Substantia nigra (tissue), 51 donors: ENCODE measurements at places on chromosomes 1 and 21.

DNA sequence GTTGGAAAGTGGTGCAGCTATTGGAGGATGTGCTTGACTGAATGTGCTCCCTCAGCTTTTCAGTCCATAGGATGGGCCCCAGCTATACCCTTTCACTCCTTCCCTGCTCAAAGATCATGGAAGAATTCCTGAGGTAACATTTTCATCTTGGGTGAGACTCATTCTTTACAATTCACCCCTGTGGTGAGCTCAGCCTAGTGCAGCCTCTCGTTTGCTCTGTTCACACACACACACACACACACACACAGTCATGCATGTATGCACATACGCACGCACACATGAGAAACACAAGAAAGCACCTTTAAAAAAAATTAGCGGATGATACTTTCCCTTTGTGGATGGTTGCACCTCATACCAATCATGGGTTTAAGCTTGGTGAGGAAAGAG, 25.8 kb downstream of the CCN1 start:
- no peak for DNase-seq

DNA sequence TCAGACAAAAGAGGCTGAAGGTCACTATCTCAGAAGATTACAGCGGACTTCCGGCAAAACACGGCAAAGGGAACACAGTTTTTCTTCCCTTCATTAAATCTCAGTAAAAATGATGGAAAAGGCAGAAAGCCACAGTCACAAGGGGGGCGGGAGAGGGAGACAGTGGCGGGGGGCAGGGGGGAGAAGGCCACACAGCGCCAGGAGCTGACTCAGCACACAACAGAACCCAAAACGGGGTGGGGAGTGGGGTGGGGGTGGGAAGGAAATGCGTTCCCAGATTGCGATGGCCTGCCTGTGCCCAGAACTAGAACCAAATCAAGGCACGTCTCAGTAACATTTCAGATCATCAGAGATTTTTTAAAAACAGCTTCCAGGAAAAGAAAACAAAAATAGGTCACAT, 13.4 kb downstream of the CFAP74 start:
- no peak for DNase-seq

GRCh38 chr1:19317126-19317910, 5.2 kb downstream of the SLC66A1 start:
- no peak for DNase-seq

- no peak for DNase-seq
Measured at GRCh38 chr1:185338719-185339622, 21.9 kb upstream of the IVNS1ABP start.

DNA sequence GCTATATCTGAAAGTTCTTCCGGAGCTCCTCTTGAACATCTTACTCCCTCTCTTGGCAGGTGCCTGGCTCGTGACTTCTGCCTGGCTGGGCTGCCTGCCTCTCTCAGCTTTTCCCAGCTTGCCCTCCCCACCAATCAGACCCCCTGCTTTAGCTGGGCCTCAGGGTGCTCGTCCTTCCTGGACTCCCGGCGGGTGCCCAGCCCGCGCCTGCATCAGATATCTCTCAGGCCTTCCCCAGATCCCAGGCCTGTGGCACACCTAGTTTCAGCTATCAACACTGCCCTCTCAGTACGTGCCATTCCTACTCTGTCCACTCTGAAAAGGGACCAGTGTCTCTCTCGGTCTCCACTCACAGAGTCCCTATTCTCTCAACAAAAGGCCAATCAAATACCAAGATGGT, 96.5 kb upstream of the CLDN14 start:
- no peak for DNase-seq

- no peak for DNase-seq
Measured at GRCh38 chr21:31924548-31924947, 51.7 kb downstream of the HUNK start.

- DNase-seq = peak; percentile 77
Measured at GRCh38 chr1:228149406-228150119, at the start of gene GJC2. Gene GJC2 (plus strand): TSS chr1:228149930. CDS start chr1:228157759, 7,829 bp downstream.

DNA sequence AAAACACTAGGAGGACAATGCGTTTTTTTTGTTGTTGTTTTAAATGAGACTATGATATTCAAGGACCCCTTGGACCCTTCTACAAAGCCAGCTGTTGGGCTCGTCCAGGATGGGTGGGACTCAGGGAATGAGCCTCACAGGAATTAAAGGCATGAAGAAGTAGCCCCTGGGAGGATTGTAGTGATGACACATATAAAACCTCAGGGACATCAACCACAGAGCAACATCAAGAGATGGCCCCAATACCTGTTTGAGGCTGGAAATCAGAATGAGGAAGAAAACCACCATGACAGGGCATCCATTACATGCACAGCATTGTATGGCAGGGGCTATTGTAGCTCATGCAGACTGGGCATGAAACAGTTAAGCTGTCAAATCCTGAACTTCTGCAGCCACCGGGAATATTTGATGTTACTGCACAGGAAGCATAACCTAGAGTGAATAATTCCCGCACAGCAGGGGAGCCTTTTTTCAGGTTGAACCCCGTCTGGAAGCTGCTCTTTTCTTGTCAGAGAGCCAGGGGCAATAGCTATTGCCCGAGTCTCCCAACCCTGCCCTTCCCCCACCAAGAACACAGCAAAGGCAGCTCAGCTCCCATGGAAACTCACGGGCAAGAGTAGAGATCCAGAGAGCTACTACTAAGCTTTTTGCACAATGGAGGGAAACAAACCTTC, 140.2 kb upstream of the FGGY start:
- peak; percentile 20 for DNase-seq

DNA sequence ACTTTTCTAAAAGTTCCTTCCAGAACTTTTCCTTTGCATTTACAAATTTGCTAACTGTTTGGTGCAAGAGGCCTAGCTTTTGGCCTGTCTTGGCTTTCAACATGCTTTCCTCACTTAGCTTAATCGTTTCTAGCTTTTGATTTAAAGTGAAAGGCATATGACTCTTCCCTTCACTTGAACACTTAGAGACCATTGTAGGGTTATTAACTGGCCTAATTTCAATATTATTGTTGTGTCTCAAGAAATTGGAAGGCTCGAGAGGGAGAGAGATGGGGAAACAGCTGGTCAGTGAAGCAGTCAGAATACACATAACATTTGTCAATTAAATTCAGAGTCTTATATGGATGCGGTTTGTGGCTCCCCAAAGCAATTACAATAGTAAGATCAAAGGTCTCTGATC, 63.0 kb upstream of the MPC2 start:
- DNase-seq = no peak

- DNase-seq = no peak
Measured at GRCh38 chr1:154859786-154860155, 10.3 kb downstream of the KCNN3 start.

- DNase-seq = no peak
Measured at GRCh38 chr1:9245661-9246060, 11.1 kb downstream of the H6PD start.

- DNase-seq = no peak
Measured at GRCh38 chr1:21823980-21824702, 12.1 kb downstream of the LDLRAD2 start.

DNA sequence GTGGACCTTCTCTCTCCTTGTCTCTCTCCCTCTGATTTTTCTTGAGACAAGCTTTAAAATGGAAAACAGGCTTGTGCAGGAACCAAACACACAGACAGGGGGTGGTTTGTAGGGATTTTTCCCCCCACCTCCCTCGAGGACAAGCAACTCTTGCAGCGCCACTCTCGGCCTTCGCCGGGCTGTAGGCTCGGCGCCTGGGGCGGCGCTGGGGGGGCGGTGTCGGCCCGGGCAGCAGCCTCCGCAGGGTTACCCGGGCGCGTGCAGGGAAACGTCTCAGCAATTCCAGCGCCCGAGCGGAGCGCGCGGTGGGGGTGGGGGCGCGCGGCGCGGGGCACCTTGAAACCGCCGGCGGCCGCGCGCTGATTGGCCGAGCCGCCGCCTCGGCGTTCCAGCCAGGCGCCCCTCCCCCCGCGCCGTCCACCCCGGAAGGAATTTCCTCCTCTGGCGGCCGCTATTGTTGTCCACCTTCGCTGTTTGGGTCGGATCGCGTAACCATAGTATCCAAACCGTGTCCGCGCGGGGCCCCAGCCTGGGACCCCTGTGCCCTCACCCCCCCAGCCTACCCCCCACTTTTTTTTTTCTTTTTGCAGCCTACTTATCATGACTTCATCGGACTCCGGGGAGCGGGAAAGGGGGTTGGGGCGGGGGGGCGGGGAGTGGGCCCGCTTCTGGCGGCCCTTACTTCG, 59.8 kb upstream of the ACOT11 start:
- DNase-seq = peak; percentile 65

DNA sequence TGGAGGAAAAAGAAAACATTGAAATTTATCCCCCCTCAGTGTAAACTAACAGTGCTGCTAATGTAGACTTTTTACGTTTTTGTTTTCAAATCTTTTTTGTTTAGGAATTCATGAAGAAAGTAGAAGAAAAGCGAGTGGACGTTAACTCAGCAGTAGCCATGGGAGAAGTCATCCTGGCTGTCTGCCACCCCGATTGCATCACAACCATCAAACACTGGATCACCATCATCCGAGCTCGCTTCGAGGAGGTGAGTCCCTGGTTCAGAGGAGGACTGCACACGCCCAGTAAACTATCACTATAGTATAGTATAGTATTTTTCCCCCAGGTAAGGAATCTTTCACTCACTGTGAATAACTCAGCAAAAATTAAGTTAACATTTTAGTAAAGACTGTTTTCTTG, 37.8 kb upstream of the BMP8A start:
- DNase-seq = no peak

GRCh38 chr21:44822484-44823178, 4.8 kb upstream of the SUMO3 start:
- DNase-seq = no peak

DNA sequence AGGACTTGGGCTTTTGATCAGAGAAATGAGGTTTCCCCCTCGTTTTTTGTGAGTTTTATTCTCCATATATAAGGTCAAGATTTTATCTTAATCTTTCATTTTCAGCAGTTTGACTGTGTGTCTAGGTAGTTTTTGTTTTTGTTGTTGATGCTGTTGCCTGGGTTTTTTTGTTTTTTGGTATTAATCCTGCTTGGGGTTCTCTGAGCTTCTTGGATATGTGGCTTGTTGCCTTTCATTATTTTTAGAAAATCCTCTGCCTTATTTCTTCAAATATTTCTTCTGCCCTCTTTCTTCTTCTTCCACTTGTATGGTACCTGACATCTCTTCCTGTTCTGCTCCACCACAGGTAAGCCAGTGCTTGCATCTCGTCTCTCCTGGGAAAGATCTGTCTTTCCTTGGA, 25.0 kb downstream of the EFCAB7 start:
- DNase-seq = no peak

DNA sequence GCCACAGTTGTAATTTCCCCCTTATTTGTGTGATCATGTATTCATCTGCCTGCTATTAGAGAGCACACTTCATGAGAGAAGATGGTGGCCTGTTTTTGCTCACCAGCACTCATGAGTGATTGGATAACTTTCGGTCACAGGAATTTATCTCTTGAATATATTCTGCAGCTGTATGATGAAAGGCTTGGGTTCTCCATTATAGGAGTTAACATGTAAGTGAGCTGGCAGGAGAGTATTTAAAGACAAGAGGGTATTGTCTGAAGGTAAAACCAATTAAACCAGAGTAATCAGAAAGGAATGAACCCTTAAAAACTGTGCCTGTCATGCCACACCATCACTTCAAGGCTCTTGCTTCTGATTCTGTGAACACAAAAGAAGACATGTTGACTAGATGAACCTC, 574.9 kb upstream of the CAMK1G start:
- no peak for DNase-seq

DNA sequence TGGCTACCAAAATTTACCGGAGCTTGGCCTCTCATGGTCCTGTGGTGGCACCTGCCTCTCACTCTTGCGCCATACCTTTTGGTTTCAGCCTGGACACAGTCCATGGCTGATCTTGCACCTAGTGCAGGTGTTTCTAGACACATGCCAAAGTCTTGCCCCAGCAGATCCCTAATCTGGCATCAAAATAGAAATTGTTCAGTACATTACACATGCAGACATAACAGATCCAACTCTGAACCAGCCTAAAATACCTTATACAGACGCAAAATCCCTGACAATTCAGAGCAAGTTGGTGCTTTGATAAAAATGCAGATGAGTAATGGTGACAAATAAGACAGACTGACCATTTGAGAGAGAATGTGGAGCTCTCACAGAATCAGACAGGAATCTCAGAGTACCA, 44.1 kb downstream of the NGF start:
- DNase-seq = no peak

- no peak for DNase-seq
Measured at GRCh38 chr1:109898842-109899241, 11.8 kb upstream of the CSF1 start.

- no peak for DNase-seq
Measured at GRCh38 chr1:212691561-212692071, 8.0 kb downstream of the BATF3 start.

GRCh38 chr1:9309080-9309479, 16.4 kb downstream of the SPSB1 start:
- DNase-seq = no peak

GRCh38 chr1:99532276-99532580, 113.7 kb upstream of the PALMD start:
- no peak for DNase-seq

GRCh38 chr21:41879190-41879998, at the start of gene PRDM15:
Gene PRDM15 (minus strand): TSS chr21:41879344. CDS start chr21:41860363, 18,981 bp downstream.
- peak; percentile 62 for DNase-seq

DNA sequence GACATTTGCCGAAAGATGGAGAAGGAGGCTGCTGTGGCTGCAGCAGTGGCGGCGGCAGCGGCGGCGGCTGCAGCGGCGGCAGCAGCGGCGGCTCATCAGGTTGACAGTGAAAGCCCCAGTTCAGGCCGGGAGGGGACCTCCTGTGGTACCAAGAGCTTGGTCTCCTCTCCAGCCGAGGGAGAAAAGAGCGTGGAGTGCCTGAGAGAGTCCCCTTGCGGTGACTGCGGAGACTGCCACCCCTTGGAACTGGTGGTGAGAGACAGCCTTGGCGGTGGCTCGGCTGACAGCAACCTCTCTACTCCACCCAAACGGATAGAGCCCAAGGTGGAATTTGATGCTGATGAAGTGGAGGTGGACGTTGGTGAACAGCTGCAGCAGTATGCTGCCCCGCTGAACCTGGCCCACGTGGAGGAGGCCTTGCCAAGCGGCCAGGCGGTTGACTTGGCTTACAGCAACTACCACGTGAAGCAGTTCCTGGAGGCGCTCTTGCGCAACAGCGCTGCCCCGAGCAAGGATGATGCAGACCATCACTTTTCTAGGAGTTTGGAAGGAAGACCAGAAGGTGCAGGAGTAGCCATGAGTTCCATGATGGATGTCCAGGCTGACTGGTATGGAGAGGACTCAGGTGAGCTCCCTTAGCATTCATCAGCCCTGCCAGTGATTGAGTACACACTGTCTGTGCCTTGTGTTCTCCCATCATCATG, 6.3 kb downstream of the ZBTB8B start:
- DNase-seq = no peak

DNA sequence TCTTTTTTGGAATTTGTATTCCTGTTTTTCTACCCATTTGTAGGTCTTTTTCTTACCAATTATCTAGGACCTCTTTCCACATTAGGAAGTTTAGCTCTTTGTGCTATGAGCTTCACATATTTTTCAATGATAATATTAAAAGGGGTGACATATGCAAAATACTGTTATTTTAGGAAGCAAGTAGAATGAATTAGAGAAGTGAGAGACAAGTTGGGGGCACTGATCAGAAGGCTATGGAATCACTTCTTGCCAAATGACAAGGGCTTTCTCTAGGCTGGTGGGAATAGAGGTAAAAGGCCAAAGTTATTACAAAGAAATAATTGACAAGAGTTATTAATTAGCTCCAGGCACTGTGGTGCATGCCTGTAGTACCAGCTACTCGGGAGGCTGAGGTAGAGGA, 4.3 kb upstream of the BCAR3 start:
- no peak for DNase-seq
